ENCODE measurements at places on chromosomes 7 and 10. TPM values are rescaled to one million over a fixed set of nuclear protein-coding genes. Genes with fewer than 3 reads are reported as not detected.

FAM25C gene
- not detected for total RNA-seq

LMTK2 gene
- 22.2 TPM for total RNA-seq

ANKRD1 gene
- not detected for total RNA-seq

RASSF4 gene
- total RNA-seq = 31.0 TPM

COBL gene
- total RNA-seq = 36.5 TPM

PARG gene
- 19.4 TPM for total RNA-seq

ACBD7 gene
- total RNA-seq = 3.5 TPM

PHYH gene
- 27.4 TPM for total RNA-seq

FGFBP3 gene
- total RNA-seq = 2.3 TPM

GIMAP4 gene
- total RNA-seq = 6.9 TPM

CAMK2B gene
- 5.7 TPM for total RNA-seq

PON3 gene
- total RNA-seq = 1.9 TPM

AZGP1 gene
- 4,716 TPM for total RNA-seq

BLNK gene
- 8.2 TPM for total RNA-seq

LAMB1 gene
- total RNA-seq = 15.5 TPM

TMEM229A gene
- total RNA-seq = not detected

HACD1 gene
- 35.3 TPM for total RNA-seq

MRLN gene
- not detected for total RNA-seq

MSMB gene
- total RNA-seq = 2,749 TPM

LIPF gene
- not detected for total RNA-seq

ZNF277 gene
- total RNA-seq = 33.1 TPM

SEMA4G gene
- 31.0 TPM for total RNA-seq
